ENCODE measurements at places on chromosomes 1 and 21.

DNA sequence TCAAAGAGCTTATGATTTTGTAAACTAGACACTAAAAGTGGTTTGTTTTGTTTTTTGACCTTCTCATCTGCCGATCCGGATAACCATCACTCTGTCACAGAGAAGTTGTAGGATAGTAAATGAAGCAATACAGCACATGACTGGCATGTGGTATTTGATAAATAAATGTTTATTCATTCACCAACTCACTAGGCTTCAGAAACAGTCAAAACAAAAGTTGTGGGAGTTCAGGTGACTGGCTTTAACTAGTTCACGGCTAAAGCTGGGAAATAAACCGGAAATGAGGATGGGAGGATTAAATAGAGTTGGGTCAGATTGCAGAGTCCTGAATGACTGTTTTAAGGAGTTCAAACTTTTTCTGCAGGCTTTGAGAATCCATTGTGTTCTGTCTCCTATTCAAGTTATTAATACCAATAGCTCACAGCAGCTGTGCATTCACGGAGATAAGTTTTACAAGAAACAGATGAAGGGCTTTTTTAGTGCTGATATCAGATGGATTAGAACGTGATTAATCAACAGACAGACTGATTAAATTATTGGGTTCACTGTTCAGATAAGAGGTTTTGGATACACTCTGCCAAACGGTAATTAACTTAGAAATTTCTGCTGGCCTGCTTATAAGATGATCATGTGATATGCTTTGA is 463.3 kb downstream of the DPYD start:
- no peak for DNase-seq
- peaks cover 2% of the 10 kb centered on the region for H3K36me3 ChIP-seq
- no peaks in the 10 kb centered on the region for H3K27me3 ChIP-seq

GRCh38 chr1:81617308-81617967 is 183.3 kb upstream of the ADGRL2 start:
- no peaks in the 10 kb centered on the region for H3K27me3 ChIP-seq
- DNase-seq = no peak
- no peak overlapping the region for H3K4me3 ChIP-seq
- no peaks in the 10 kb centered on the region for H3K4me1 ChIP-seq
- no peak overlapping the region for H3K27ac ChIP-seq

- H3K4me1 ChIP-seq = peaks cover 3% of the 10 kb centered on the region
- no peak for DNase-seq
- H3K4me3 ChIP-seq = no peak overlapping the region
Measured at GRCh38 chr1:47243910-47244309, 11.9 kb upstream of the TAL1 start.

GRCh38 chr1:156703741-156704140 is 1.6 kb downstream of the CRABP2 start:
- no peak overlapping the region for H3K27ac ChIP-seq
- H3K4me3 ChIP-seq = peak overlapping the region; percentile 21
- H3K4me1 ChIP-seq = peaks cover 15% of the 10 kb centered on the region
- H3K27me3 ChIP-seq = peaks cover 26% of the 10 kb centered on the region
- H3K36me3 ChIP-seq = peaks cover 4% of the 10 kb centered on the region

- no peaks in the 10 kb centered on the region for H3K36me3 ChIP-seq
- no peak for DNase-seq
- H3K4me1 ChIP-seq = peaks cover 3% of the 10 kb centered on the region
- peaks cover 18% of the 10 kb centered on the region for H3K27me3 ChIP-seq
Measured at GRCh38 chr1:94009304-94009703, 100.1 kb upstream of the GCLM start.

- H3K36me3 ChIP-seq = peaks cover 13% of the 10 kb centered on the region
- peak overlapping the region; percentile 58 for H3K27ac ChIP-seq
- H3K4me3 ChIP-seq = peak overlapping the region; percentile 70
- no peaks in the 10 kb centered on the region for H3K27me3 ChIP-seq
- no peak for DNase-seq
- H3K4me1 ChIP-seq = peaks cover 52% of the 10 kb centered on the region
Measured at GRCh38 chr1:19445417-19446342, 39.7 kb downstream of the CAPZB start.

GRCh38 chr1:215744419-215744818 is 177.3 kb downstream of the KCTD3 start:
- no peak for DNase-seq
- no peak overlapping the region for H3K27ac ChIP-seq
- H3K36me3 ChIP-seq = no peaks in the 10 kb centered on the region
- H3K4me1 ChIP-seq = no peaks in the 10 kb centered on the region
- H3K27me3 ChIP-seq = no peaks in the 10 kb centered on the region

DNA sequence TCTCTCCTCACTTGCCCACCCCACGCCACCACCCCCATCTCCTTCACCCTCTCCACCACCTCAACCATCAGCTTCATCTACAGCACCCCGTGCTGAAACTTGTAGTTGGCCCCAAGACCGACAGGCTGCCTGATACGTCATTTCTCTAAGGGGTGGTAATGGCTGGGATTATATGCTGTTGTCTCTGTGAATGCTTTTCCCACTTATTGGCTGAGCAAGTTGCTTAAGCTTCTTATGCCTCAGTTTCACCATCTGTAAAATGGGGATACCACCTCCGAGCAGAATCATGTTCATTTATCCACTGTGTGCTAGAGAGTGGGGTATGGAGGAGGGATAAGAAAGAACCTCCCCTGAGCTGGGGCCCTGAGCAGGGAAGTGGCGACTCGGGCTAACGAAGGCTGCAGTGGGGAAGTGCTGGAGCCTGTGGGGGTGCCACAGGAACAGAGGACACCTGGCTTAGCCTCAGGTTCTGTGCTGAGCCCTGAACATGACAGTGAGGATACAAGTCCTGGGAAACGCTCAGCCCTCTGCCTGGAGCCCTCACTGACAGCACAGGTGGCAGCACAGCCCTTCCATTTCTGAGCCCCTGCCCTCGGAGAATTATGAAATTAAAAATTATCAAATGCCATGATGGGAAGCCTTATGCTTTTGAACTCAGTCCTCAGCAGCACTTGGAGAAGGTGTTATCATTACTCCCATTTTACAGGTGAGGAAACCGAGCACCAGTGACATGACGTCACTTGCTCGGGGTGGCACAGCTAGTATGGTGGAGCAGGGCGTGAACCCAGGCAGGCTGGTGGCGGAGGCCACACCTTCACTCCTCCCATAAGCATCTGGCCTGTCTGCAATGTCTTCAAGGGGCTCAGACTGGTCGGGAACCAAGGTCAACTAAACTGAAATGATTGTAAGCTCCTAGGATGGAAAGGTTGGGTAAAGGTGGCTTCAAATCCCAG is 2.8 kb downstream of the MATN1 start:
- DNase-seq = no peak
- peaks cover 19% of the 10 kb centered on the region for H3K4me1 ChIP-seq
- H3K27me3 ChIP-seq = no peaks in the 10 kb centered on the region
- peak overlapping the region; percentile 41 for H3K27ac ChIP-seq
- H3K36me3 ChIP-seq = peaks cover 6% of the 10 kb centered on the region

DNA sequence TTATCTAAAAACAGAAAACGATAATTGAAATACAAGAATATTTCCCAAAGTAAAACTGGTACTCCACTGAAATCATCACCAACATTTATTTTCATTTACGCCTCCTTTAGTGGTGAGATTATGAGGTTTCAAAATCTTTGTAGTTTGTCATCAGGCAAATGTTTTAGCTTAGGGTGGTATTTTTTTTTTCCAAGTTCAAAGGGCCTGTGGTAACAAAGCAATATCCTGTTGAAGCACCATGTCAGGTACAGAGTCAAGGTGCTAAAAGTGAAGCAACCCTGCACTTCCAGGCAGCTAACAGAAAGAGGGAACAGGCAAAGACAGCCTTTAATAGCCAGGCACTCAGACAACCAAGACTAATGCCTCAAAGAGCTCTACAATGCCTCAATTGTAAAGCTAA is 89.2 kb downstream of the JAK1 start:
- peaks cover 15% of the 10 kb centered on the region for H3K4me1 ChIP-seq
- peaks cover 34% of the 10 kb centered on the region for H3K36me3 ChIP-seq
- H3K27me3 ChIP-seq = no peaks in the 10 kb centered on the region
- no peak for DNase-seq

GRCh38 chr21:46081022-46081861 is 16.7 kb upstream of the COL6A2 start:
- DNase-seq = no peak
- no peaks in the 10 kb centered on the region for H3K4me1 ChIP-seq
- no peak overlapping the region for H3K27ac ChIP-seq
- peaks cover 6% of the 10 kb centered on the region for H3K27me3 ChIP-seq

GRCh38 chr21:27515676-27516075 is 548.8 kb upstream of the ADAMTS5 start:
- no peak overlapping the region for H3K27ac ChIP-seq
- H3K27me3 ChIP-seq = no peaks in the 10 kb centered on the region
- no peak for DNase-seq
- no peak overlapping the region for H3K4me3 ChIP-seq
- no peaks in the 10 kb centered on the region for H3K36me3 ChIP-seq
- H3K4me1 ChIP-seq = no peaks in the 10 kb centered on the region

DNA sequence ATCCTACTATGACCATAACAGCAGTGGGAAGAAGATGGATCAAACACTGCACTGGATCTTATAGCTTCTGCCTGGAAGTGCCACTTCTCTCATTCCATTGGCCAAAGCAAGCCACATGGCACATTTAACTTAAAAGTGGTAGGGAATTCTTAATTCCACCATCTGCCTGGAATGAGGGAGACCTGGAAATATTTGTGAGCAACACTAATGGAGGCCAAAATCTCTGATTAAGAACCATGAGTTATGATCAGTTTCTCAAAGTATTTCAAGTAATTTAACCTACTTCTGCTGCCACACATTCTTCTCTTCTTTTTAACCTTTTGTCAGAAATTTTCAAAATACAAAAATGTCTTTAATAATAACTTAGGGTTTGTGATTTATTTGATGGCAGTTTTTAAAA is 154.0 kb upstream of the C1orf87 start:
- no peaks in the 10 kb centered on the region for H3K36me3 ChIP-seq
- H3K4me3 ChIP-seq = no peak overlapping the region
- H3K27ac ChIP-seq = no peak overlapping the region
- H3K4me1 ChIP-seq = no peaks in the 10 kb centered on the region

- no peak for DNase-seq
- H3K27ac ChIP-seq = no peak overlapping the region
- peaks cover 15% of the 10 kb centered on the region for H3K4me1 ChIP-seq
- peaks cover 20% of the 10 kb centered on the region for H3K27me3 ChIP-seq
- no peak overlapping the region for H3K4me3 ChIP-seq
Measured at GRCh38 chr1:243916160-243916559, 66.1 kb upstream of the AKT3 start.

DNA sequence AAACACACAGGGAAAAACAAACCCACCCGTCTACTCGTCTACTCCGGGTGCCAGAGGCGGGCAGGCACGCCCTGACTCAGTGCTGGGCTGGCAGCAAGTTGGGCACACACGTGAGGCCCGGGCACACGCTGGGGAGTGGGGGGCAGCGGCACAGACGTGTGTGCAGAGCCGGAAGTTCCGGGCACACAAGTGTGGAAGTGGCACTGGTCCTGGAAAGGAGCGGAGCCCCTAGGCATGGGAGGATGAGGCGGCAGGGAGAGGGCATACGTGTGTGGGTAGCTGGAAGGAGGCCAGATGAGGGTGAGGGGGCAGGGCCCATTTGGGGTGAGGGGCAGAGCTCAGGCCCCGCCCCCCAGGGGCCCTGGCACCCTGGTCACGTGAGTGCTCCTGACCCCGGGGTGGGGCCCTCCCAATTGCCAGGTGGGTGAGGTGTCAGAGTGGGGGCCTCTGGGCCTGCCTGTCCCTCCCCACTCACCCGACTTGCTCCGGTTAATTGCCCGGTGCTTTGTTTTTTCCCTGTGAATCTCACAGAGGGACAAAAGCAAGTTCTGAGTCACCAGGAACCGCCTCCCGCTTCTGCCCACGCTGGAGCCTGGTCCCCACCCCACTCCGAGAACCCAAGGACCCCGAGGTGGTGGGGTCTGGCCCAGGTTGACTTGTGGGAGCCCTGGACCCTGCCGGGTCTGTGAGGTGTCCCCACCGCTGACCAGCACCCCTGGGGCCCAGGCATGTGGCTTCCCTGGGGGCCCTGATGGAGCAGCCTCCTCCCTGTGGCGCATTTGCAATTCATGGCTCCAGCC is 104.8 kb upstream of the CASZ1 start:
- peaks cover 10% of the 10 kb centered on the region for H3K4me1 ChIP-seq
- no peaks in the 10 kb centered on the region for H3K36me3 ChIP-seq
- H3K27ac ChIP-seq = no peak overlapping the region
- no peak for DNase-seq
- no peak overlapping the region for H3K4me3 ChIP-seq

DNA sequence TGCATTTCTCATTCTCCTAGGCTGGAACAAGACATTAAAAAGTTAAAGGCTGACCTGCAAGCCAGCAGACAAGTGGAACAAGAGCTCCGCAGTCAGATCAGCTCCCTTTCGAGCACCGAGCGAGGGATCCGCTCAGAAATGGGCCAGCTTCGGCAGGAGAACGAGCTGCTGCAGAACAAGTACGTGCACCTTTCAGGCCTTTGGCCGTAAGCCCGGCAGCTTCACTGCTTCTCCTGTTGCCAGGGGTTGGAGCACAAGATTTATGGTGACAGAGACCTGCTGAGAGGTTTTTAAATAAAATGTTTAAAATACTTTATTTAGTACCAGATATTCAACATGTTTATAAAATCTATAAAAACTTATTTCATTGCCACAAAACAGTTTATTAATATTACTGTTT is 53.4 kb downstream of the MACO1 start:
- peaks cover 14% of the 10 kb centered on the region for H3K4me1 ChIP-seq
- no peak overlapping the region for H3K4me3 ChIP-seq
- H3K27ac ChIP-seq = no peak overlapping the region
- H3K27me3 ChIP-seq = no peaks in the 10 kb centered on the region

All from memory B cell (primary cell).